Progenitor cell of endocrine pancreas (in vitro differentiated cells): ENCODE measurements at places on chromosomes 6 and 20.

DNA sequence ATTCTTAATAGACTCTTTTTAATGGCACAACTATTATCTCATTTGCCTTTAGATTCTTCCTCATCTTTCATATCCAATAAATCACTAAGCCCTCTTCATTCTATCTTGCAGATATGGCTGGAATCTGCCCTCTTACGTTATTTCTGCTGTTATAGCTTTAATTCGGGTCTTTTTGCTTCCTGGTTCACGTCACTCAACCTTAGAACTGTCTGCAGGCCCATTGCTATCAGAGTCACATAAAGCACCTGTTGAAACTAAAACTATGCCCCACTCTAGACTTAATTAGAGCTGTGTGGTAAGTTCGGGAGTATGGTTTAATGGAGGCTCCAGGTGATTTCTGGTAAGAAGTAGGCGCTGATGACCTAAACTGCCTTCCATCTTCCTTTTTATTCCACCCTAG, 988 bp downstream of the QRSL1 start:
- no peak for DNase-seq

DNA sequence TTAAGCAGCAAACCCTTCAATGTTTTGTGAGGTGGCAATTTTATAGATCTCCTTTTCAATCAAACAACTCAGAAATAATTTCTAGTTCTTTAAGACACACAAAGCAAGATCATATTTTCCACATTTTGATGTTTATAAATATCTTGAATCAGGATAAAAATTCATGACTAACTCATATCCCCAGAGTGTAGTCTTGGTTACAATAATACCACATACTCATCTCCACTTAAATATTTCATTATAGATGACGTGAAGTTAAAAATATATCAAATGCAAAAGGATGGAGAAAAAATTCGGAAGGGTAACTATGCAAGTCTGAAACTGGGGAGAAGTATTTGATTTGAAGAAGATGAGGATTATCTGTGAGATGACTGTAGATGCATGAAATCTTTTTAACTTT, 59.8 kb upstream of the HIVEP1 start:
- no peak for DNase-seq

GRCh38 chr20:63403403-63404105, 42.4 kb upstream of the CHRNA4 start:
- no peak for DNase-seq

GRCh38 chr6:51209651-51210050, 391.0 kb downstream of the TFAP2B start:
- DNase-seq = no peak

DNA sequence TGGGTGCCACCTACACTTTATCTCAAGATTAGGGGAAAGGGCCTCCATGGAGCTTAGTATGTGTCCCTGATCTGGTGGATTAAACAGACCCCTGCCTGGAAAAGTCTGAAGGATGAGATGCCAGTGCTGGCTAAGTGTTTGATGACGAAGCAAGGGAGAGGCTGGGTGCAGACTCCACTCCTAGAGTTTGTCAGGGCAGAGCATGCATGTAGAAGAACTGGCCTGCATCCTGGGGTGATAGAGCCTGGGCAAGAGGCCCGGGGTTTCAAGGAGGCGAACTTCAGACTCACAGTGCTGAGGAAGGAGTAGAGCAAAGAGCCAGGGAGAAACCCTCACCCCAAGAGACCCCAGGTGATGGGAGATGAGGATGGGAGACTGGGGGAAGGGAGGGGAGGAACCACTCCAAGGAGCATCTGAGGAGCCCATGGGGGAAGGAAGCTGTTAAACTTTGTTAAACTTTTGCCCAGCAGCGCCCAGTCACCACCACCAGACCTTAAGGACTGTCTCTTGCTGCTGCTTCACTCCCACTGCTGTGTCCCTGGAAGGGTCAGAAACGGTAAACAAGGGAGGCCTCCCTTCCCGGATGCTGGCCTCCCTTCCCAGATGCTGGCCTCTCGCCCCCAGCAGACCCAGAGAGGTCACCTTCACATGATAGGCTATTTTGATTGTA, 61.6 kb downstream of the RPRD1B start:
- DNase-seq = no peak

GRCh38 chr6:156699017-156699421, 78.2 kb upstream of the ARID1B start:
- DNase-seq = no peak

- DNase-seq = no peak
These were observed 154.0 kb downstream of the TSHZ2 start for GRCh38 chr20:53126185-53126584.

DNA sequence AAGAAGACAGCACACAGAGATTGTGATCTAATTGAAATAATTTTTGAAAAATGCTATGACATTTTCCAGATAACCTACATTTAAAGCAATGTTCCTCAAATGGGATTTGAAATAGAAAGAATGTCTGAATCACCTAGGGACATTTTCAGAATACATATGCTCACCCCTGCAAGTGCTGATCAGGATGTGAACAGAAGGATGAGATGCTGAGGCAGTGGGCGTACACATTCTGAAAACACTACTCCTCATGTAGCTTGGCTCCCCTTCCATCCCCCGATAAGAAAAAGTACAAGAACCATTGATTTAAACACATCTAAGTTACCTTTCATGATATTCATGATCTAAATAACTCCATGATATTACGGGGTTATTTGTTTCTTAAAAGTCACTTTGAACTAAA, 29.9 kb upstream of the HINT3 start:
- DNase-seq = no peak

DNA sequence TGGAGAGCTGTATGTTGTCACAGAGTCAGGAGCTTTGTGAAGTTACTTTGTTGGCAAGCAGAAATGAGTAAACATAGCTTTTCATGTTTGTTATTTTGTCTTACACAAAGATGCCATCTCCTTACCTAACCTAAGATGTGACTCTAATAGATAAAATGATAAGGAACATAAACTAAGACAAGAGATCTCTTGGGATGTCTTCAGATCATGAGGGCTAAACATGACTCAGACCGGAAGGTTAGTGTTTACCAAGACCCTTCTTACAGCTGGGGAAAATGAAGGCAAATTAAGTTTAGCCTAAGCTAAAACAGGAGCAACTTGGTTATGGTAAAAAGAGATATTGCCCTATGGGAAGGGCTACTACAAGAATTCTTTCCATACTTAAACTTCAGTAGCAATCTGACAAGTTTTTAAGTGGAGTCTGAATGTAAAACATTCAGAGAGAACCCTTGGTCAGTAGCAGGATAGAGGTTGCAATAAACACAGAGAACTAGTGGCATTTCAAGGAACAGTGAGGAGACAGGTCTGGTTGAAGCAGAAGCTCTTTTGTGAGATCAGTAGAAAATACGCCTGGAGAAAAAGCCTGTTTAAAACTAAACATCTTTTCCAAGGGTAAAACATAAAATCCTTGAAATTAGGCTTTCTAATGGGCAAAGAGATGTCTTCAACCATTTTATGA, 29.9 kb downstream of the SGK1 start:
- DNase-seq = no peak

DNA sequence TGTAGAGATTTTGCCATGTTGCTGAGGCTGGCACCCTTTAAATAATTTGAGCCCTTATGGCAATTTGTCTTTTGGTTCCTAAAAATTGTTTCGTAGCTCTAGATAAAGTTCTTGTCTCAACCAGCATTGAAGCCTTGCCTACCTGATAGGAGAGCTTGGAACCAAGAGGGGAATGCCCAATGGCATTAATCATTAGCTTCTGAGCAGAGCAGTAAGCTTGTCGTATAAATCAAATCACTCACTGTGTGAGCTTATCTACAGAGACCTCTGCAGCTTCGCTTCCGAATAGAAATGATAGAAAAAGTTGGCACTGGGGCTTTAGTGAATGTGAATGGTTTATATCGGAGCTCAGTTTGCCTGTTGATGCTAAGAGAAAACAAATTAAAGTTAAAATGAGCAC, 10.7 kb downstream of the ANKRD6 start:
- DNase-seq = no peak

DNA sequence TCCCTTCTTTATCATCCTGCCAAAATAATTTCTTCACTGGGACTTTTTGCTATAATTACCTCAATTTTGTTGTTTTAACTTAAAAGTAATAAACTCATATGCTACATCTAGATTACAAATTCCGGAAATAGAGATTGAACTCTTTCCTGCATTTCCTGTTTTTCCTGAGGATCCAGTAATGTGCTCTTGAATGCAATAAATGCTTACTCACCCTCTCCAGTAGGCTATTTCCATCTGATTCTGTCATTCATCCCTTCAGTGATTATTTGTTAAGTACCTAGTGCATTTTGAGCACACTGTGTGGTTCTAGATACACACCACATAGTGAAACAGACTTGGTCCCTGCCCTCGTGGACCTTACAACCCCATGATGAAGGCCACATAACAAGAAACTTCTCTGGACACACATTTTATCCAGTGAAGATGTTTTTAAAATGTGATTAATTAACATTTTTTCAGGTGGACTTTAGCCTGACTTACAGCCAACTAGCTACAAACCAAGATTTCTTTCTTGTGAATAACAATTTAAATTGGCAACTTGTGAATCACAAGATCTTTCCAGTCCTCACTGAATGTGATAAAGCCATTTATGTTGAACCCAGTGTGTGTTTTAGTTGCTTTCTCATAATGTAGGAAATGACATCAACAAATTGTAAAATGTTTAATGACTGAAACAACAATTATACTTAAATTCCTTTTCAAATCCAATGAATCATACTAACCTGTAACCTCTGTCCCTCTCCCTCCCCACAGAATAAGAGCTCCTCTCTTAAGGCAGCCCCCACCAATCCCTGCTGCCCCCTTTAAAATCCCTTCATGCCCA, 272.3 kb downstream of the KHDC1L start:
- no peak for DNase-seq

DNA sequence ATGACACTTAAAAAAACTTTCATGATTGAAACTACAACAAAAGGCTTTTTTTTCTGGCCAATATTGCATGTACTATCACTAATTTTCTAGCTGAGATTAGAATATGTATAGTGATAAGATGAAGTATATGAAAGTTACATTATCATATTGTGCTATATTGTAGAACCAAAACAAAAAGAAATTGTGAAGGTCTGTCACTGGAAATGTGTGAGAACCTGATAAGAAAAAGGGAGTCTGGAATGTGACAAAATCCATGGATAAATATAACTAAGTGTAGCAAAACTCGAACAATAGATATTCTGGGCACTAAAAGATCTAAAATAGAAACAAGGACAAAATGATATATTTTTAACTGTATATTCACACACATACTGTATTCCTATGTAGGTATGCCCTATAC, 36.7 kb upstream of the FAM135A start:
- DNase-seq = no peak

GRCh38 chr20:57257701-57258453, 8.6 kb downstream of the BMP7 start:
- DNase-seq = no peak

DNA sequence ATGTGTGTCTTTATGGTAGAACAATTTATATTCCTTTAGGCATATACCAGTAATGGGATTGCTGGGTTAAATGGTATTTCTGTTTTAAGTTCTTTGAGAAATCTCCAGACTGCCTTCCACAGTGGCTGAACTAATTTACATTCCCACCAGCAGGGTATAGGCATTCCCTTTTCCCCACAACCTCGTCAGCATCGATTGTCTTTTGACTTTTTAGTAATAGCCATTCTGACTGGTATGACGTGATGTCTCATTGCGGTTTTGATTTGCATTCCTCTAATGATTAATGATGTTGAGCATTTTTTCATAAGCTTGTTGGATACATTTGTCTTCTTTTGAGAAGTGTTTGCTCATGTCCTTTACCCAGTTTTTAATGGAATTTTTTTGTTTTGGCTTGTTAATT, 5.3 kb upstream of the TASP1 start:
- DNase-seq = no peak

DNA sequence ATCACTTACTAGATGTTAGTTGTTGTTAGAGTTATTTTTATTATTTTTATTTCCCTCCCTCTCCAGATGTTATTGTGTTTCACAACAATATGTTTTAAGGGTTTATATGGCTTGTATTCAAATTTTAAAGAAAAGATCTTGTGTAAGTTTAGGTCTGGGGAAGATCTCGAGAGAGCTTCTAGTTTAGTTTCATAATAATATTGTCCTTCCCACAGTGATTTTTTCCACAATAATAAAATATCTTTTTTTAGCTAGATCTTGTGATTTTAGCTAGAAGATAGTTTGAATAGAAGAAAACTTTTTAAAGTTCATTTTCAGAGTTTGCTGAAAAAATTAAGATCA, 55.0 kb downstream of the ADGRG6 start:
- DNase-seq = no peak

GRCh38 chr20:2707353-2708072, 14.9 kb downstream of the EBF4 start:
- DNase-seq = no peak

DNA sequence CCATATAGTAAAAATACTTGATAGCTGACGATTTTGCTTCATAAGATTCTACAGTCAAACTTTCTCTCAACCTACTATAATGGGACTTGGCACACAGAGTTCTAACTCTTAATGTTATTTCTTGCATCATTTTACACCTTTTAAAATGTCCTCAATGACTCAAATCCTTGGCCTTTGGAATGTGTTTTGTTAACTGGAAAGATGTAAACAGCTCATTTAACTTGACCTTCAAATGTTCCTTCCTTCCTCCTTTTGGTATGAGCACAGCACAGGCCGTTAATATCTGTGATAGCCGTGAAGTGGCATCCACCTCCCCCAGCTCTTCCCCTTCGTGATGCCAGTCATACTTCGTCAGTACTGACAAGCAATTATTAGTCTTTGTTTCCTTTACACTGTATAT, 972.0 kb upstream of the CITED2 start:
- DNase-seq = no peak

- DNase-seq = no peak
These were observed 11.2 kb upstream of the UNC93A start for GRCh38 chr6:167279766-167280446.

DNA sequence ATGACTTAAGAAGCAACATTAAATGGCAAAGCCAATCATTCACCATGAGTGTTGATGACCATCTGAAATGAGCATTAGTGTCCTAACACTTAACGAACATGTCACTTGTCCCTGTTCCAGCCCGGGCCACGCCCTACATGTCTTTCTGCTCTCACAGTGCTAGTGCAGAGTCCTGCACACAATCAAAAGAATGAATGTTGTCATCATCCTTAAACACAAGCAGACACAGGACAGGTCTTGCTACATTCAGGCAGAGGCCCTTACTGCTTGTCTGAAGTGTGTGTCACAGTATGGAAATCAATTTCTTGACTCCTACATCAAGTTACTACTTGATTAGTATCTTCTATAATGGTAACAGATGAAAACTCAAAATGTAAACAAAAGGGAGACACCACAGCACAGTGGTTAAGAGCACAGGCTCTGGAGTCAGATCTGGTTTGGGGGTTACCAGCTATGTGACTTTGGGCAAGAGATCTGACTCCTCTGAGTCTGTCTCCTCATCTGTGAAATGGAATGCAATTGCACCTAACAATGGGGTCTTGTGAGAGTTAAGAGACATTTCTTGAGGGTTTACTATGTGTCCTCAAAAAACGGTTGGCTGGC, 17.4 kb downstream of the UBE2V1 start:
- no peak for DNase-seq

GRCh38 chr20:48381353-48382120, 446.3 kb downstream of the PREX1 start:
- no peak for DNase-seq

- no peak for DNase-seq
These were observed 5.9 kb downstream of the NUDT3 start for GRCh38 chr6:34386316-34387137.

- DNase-seq = no peak
These were observed 49.7 kb downstream of the SLC22A23 start for GRCh38 chr6:3406891-3407809.

- DNase-seq = no peak
These were observed 196.9 kb downstream of the NFATC2 start for GRCh38 chr20:51345601-51346101.
